ENCODE measurements at places on chromosomes 4 and X.

DNA sequence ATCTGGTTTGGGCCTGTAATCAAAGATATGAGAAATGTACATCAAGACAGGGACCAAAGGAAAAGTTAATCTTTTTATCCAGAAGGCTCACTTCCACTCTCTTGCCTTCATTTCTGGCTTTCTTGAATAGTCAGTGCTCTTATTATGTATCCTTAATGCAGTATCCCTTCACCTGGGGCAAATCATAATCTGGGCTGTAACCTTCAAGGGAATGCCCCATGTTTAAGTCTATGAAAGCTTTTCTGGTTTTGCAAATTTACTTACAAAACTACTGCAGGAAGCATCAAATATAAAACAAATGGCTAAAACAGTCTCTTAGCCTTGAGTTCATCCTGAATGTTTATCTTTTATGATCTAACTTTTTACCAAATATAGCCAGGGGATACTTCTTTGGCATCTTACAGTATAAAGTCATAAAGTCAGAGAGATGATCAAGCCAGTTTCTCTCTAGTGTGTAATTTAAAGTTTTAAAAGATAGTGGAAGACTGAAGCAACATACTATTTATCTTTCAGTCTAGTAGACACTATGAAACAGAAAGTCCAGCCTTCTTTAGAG lies 1214.8 kb downstream of the STIM2 start:
- DNase-seq, result no peak

- no peak for DNase-seq
Observed at GRCh38 chr4:116469582-116469981, 615.8 kb downstream of the TRAM1L1 start.

DNA sequence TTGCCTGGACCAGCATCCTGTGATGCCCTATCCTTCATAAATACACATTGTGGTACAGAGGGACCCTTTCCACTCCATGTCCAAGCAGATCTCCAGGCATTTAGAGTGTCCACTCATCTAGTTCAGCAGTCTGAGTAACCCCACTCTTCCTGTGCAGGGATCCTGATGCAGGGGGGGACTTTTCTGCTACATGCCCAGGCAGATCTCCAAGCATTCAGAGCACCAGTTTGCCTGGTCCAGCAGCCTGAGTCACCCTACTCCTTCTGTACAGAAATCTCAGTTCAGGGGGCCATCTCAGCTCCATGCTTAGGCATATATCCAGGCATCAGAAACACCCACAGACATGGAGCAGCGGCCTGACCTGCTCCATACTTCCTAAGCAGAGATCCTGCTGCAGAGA lies 1089.8 kb downstream of the FAT4 start:
- no peak for DNase-seq

DNA sequence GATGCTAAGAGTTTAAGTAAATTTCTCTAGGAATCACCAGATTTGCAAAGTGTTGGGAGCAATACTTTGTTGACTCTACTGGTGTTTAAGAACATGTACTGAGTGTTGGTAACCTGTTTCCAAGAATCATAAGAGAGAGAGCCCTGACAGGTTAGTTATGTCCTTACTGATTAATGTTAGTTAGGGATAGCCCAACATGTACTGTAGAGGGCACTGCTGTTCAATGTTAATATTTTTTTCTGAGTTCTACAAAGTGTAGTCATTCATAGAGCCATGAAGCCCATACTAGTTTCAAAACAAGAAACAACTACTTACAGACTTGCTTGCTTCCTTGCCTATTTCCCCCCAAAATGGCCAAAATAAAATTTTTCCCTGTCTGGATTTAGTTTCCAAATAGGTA lies 11.9 kb downstream of the TMPRSS11D start:
- no peak for DNase-seq

- DNase-seq, result no peak
Observed at GRCh38 chr4:42151568-42152506, 618 bp downstream of the BEND4 start.

GRCh38 chrX:9122519-9123245 lies 88.8 kb upstream of the FAM9B start:
- DNase-seq, result no peak

DNA sequence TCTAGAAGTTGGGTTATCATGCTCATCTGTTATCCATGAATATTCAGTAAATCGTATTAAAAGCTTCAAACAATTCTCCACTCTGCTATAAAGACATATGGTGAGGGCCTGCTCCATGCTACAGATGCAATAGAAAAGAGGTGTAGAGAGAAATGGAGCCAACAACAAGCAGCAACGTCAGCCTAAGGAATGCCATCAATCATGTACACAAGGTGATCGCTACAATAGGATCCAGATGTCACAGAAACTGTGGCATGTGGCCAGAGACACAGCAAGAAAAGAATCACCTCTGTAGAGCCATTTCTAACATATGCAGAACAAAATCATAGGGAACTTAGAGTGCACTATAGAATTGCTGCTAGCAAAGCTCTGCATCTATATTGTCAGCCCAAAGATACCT lies 1188.1 kb downstream of the PCDH7 start:
- no peak for DNase-seq

- no peak for DNase-seq
Observed at GRCh38 chr4:148243837-148244236, 198.4 kb downstream of the NR3C2 start.

DNA sequence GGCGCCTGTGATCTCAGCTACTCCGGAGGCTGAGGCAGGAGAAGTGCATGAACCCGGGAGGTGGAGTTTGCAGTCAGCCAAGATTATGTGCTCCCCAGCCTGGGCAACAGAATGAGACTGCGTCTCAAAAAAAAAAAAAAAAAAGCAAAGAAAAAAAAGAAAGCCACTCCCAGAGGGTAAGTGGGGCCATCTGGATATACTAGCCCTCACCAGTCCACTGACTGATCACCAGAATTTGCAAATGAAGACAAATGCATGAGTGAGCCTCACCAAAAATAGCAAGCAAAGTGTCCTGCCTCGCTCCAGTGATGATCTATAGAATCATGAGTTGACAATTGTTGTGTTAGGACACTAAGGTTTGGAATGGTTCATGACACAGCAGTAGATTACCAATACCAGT lies 47.6 kb downstream of the ZFP42 start:
- no peak for DNase-seq

- no peak for DNase-seq
Observed at GRCh38 chr4:13484749-13485221, 645 bp upstream of the RAB28 start.

- DNase-seq, result no peak
Observed at GRCh38 chr4:87872028-87872427, 39.3 kb downstream of the MEPE start.

DNA sequence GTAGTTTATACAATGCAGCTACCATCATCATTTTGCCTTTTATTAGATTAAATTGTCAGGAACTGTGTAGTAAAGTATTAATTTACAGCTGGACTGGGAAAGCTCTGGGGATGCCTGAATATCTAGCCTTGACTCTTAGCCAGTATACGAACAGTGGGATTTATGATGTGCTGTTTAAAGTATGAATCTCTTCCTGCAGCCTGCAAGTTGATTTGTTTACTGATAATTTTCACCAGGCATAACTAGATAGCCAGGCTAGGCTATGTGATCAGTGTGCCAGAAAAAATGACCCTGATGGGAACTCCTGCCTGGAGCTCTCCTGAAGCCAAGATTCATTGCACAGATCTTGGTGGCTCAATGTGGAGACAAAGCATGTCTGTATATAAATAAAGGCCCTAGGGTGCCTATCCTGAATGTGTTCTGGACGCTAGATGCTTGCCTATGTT lies 119.2 kb downstream of the SCLT1 start:
- no peak for DNase-seq

- no peak for DNase-seq
Observed at GRCh38 chr4:41870035-41870434, 65.2 kb upstream of the TMEM33 start.
